ENCODE measurements at places on chromosomes 5 and 9.
A peak's percentile ranks its signal among the peaks of the same experiment; 100 is the strongest.

DNA sequence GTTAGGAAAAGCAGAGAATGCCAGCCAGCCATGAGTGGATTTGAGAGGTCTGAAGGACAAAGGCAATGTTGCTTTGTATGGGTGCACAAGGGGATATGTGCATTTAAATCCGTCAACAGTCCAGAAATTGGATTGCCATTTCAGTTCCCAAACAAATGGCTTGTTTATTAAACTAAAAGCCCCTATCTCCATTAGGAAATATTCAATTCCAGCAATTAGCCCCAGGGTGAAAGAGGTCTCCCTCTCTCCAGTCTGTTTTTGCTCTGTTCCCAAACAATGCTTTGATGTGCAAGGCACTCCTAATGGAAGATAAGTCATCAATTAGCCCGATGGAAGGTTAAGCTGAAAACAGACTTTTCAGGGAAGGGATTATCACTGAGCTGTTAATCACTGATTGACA lies 101.3 kb downstream of the C9orf152 start:
- no peak for DNase-seq

- no peak for DNase-seq
Observed at GRCh38 chr5:20212701-20213100, 224.7 kb upstream of the CDH18 start.

DNA sequence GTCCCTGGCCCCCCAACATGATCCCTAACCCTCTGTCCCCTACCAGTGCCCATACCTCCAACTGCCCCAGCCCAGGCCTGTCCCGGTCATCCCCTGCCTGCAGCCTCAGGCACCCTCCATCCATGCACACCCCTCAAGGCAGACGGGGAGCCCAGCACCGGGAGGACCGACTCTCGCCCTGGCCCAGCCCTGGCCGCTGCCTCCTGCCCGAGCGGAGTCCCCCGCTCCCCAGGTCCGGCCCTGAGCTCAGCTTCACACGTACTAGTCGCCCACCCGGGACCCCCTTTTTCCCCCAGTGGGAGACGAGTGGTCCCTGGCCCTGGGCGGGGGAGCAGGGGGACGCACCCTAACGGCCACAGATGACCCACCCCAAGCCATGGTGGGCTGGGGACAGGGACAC lies 49.0 kb upstream of the UBAC1 start:
- DNase-seq = no peak

- no peak for DNase-seq
Observed at GRCh38 chr5:116646611-116647289, 72.1 kb upstream of the SEMA6A start.

GRCh38 chr5:6264394-6264793 lies 114.0 kb downstream of the MED10 start:
- DNase-seq = no peak

DNA sequence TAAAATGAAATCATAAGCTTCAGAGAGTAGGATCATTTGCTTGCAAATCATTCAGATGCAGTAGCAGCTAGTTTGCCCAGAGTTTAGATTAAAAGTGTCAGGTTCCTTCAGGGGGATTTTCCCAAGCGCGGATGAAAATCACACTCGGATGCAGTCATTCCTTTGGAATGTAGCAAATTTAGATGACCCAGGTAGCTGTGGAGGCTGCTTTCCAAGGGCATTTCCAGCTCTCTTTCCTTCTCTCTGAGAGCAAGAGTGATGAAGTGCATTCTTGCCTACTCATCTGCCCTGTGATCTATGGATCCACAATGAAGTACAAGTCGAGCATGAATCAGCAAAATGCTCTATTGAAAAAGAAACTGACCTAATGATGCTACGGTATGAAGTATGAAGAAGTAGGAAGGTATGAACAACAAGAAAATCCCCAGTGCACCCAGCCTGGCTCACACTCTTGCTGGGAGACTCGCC lies 200.2 kb downstream of the PLK2 start:
- no peak for DNase-seq

GRCh38 chr9:8946461-8946860 lies 1146.9 kb upstream of the DMAC1 start:
- DNase-seq = no peak

DNA sequence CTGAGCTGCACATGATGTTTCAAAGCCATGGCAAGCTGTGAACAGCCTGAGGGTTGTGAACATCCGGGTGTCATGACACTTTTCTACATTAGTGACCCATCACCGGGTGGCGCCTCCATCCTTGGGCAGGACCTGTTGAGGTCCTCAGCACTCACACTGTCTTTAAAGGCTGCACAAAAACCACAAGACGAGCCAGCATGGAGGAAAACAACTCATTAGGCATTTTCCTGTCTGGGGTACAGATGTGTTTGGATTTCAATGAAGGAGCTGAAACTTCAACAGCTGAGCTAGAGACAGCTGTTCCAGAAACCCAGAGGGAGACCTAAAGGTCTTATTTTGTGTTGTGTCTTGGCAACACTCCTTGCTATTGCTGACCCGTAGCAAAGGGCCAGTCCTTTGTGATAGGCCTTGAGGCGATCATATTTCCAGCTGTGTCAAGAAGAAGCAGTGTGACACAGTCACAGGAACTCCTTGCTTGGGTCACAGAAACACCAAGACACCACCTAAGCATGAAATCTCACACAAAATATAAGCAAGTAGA lies 151.8 kb upstream of the VLDLR start:
- DNase-seq = peak; percentile 72

Measured in MV-4-11 (cell line).